Stimulated activated CD8-positive, alpha-beta memory T cell treated with anti-CD3 and anti-CD28 coated beads, Interleukin-15, amount 100 ng/mL, for 4 hours (primary cell): ENCODE measurements at places on chromosomes 1 and 21.

DNA sequence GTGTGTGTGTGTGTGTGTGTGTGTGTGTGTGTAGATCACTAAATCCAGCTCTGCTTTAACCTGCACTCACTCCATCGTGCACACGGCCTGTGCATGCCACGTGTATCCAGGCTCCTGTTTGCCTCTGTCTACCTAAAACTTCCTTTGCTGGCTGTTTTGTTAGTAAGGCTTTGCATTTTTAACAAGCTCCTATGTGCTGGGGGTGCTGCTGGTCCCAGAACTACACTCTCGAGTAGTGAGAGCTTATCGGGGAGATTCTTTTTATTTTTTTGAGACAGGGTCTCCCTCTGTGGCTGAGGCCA lies 596 bp upstream of the TCEA3 start:
- DNase-seq: no peak

DNA sequence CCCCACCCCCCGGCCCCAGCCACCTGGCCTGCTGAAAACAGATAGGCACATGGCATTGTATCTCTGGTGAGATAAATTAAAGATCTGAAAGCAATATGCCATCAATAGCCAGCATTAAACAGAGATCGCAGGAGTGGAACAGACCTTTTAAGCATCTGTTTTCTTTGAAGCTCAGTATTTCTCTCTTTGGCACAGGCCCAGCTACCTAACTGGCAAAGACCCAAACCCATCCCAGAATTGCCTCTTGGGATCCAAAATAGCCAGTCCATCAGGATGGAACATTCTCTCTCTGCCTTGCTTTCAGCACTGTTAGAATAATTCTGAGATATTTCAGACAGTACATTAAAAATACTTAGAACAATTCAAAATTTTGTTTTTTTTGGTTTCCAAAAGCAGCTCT lies 46.0 kb downstream of the KCNJ6 start:
- no peak for DNase-seq

DNA sequence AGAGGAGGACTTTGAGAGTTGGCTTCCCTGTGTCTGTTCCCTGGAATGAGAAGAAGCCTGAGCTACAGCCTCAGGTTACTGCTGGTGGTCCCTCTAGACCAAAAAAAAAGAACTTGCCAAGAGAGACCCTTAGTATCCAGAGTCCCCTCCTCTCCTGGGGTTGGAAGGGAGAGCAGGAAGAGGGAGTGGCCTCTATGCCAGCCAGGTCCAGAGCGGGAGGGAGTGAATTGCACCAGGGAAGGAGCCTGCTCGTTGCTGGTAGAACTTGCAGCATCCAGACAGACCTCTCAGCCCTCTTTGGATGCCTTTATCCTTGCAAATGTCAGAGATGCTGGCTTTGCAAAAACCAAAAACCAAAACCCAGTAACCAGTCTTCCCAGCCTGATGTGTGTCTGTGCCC lies 491.3 kb upstream of the VAMP3 start:
- no peak for DNase-seq

- no peak for DNase-seq
Measured at GRCh38 chr1:44786138-44786840, 1.7 kb downstream of the BEST4 start.

DNA sequence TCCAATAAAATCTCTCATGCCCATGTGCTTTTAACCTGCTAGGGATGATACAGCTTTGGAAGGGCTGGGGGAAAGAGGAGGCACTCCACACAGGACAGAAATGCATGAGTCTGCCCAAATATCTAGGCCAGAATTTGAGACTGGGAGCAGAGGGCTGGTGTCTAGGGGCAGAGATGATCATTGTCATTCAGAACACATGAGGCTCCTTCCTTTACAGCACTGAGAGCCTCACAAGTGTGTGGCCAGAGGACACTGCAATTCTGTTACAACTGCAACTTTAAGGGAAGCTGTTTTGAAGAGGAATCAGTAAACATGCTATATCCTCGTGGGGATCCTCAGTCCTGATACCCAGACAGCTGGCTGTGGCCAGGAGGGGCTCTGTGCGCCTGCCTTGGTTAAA lies 541.3 kb downstream of the OMA1 start:
- DNase-seq: no peak

GRCh38 chr1:53091841-53092645 lies 30.0 kb downstream of the PODN start:
- DNase-seq: no peak

GRCh38 chr1:226915672-226915995 lies 24.5 kb upstream of the COQ8A start:
- DNase-seq: no peak

DNA sequence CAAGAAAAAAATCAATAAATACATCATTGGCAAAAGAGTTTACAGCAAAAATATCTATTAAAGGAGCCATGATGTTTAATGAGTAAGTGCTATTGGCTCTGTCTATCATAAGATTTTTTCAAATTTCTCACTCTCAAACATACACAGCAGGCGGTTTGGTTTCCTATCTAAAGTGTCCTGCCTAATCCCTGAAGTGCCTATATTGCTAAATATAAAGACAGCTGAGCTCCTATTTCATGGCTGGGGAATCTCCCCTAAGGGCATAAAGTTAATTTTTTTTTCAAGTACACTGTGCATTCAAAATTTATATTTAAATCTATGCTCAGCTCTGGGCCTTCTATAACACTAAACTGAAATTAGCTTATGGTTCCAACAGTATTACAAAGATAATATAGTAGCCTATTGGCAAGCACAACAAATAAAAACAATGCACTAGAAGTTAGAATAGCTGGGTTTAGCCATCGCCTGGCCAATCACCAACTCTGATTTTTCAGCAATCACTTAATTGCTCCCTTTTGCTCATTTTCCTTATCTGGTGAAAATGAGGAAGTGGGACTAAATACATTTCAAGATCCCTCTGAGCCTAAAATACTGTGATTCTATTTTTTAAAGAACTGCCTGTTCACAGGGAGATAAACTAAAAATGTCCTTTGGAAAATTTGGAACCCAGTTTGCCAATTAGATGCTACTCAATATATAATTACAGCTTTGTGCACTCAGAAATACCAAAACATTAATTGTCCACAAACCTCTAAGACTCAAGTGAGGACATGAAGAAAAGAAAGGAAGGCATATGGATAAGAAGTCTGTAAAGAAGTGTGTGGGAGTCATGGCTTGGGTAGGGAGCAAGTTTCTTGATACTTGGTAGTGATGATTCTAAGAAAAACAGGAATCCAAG lies 62.5 kb downstream of the WDR64 start:
- DNase-seq: no peak

DNA sequence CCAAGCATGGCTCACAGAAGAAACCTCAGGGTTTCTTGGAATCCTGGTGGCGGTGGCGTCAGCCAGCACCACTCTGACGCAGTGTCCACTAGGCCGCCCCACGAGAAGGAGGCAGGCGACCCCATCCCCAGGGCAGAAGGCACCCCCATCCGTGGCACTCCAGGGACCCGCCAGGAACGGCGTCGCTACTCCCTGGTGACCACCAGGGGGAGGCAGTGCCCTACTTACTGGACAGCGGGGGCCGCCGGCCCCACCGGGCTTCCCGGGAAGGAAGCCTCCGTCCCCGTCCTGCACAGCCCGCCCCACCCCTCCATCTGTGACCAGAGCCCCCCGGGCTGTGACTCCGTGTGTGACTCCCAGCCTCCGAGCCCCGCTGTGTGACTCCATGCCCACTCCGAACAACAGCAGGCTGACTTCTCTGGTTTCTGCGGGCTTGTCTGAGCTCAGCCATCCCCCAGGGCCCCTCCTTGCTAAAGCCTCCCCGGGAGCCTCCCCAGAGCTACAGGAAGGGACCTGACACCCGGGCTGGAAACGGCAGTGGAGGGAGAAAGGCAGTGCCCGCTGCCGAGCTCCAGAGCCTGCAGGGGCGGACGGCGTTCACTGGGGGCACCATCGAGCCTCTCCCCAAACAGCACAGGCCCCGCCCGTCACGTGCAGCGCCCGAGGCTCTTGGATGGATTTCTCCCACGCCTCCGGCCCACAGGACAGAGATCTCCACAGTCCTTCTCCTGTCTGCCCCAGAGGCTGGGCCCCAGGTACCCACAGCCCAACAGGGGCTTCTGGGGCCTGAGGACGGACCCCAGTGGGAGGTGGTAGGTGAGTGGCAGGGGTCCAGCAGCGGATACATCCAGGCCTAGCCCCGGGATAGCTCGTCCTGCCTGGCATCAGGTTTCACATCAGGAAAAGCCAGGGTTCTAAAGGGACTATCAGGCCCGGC lies 21.1 kb downstream of the KIF17 start:
- peak; percentile 38 for DNase-seq

GRCh38 chr21:33452362-33452761 lies 27.4 kb downstream of the TMEM50B start:
- no peak for DNase-seq

DNA sequence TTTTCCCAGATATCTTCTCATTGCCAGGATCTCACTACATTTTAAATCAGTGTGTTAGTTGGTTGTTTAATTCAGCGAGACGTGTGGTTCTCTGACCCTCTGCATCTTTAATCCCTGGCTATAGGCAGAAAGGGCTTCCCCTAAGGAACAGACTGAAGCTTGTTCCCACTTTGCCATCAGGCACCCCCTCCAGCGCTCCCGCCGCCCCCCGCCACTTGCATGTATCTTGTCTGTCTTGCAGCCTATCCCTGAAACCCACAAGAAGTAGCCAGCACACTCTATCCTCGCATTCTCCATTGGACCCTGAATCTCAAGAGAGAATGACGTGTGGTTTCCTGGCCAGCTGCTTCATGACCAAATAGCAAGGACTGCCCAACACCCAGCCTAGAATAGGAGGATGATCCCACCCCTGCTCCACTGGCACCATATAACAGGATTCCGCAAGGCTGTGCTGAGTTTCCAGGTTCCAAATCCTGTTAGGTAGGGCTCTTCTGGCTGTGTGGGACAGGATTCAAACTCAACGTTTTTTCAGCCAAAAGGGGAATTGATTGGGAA lies 7.8 kb downstream of the CLDN19 start:
- no peak for DNase-seq

GRCh38 chr1:192557841-192558595 lies 17.6 kb upstream of the RGS1 start:
- DNase-seq: no peak

DNA sequence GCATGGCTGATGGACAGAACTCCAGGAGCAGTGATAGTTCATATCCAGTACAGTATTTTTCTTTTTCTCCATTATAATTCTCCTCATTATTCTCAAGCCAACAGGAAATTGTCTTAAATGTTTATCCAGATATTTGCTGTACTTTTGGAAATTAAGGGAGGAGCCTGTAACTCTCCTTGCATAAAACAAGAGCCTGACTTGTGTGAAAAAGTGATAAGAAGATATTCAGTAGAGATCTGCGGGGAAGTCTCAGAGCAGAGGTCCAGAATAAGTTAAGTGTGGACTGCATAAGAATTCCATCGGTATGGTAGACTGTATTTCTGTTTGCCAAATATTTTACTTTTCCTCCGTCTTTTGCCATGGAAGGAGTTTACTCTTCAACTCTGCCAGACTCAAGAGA lies 70.2 kb downstream of the BACH1 start:
- DNase-seq: no peak

DNA sequence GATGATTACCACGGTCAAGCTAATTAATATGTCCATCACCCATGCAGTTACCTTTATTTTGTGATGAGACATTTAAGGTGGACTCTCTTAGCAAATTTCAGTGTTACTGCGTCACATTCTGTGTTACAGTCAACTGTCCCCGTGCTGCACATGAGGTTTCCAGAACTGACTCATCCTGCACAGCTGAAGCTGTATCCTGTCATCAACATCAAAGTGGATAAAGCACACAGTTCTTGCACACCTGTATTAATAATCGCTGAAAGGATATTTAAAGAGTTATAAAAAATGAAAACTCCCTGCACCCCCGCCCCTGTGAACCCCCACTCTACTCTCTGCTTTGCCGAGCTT lies 3.4 kb upstream of the KRTAP10-5 start:
- no peak for DNase-seq

DNA sequence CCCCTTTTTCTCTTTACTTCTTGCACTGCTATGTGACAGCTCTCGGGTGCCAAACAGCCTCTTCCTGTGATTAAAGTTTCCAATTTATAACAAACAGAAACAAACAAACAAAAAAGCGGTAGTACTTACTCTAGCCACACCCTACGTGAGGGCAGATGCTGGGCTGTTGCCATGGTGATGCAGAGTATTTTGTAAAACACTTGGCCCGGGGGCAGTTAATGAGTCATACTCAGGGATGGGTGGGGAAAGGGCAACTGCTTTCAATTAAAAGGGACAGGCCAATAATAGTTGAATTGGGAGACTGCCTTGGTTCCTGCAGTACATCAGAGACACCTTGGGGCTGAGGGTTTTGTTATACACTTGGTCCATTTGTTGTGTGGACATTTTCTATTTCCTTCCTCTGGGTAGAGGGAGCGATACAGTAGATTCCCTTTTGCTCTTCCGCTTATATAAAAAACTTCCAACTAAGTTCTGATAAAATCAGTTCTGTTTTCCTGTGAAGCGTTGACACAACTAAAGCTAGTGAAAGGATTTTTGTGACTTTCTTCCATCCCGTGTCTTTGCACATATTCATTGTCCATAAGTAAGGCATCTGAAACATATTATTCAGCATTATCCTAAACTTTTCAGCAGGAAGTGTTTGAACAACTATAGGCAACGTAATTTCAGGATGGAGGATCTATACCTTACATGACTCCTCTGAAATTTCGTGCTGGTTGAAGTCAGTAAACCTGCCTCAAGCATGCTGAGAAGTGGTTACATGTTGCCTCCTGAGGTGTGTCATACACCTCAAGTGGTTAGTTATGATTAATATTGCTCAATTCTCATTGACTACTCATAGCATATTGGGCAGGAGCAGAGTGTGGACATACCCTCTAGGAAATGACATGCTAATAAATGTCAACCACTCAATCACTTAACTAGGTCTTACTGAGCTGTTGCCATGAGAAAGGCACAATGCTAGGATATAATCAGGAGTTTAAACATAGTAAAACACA lies 36.7 kb upstream of the THEM4 start:
- peak; percentile 76 for DNase-seq

DNA sequence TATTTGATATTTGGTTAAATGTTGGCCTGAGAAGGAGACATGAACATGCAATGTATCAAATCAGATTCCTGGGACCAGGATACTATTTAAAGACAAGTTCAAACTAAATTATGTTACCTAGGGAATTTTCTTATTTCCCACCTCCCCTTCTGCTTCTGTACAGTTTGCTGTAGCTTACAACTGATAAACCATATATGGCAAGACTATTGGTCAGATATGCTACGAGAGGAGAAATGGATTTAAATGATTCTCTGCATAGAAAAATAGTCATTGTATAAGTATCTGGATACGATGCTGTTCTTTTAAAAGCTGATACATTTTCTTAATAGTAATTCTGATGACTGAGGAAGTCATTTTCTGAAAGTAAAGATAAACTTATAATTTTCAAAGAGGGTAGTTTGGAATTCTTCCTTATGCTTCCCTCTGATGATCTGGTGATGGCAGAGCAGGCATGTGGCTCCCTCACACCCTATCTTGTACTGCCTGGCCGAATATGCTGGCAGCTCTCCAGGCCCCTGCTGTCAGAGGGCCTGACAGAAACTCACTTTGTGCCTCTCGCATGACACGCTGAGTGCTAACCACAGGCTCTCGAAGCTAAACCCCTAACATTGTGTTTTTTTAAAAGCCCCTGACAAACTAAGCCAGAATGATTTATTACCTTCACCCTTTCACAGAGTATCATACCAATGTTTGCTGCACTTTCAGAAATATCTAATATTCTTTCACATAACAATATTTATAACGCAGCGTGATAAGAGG lies 19.4 kb downstream of the RRP15 start:
- DNase-seq: no peak

- DNase-seq: no peak
Measured at GRCh38 chr1:233255145-233255544, 40.4 kb downstream of the PCNX2 start.

- no peak for DNase-seq
Measured at GRCh38 chr1:27503844-27504587, 14.0 kb upstream of the WASF2 start.

- no peak for DNase-seq
Measured at GRCh38 chr1:52907068-52907811, 14.3 kb downstream of the ECHDC2 start.
